ENCODE measurements at places on chromosomes 2 and 18.

DNA sequence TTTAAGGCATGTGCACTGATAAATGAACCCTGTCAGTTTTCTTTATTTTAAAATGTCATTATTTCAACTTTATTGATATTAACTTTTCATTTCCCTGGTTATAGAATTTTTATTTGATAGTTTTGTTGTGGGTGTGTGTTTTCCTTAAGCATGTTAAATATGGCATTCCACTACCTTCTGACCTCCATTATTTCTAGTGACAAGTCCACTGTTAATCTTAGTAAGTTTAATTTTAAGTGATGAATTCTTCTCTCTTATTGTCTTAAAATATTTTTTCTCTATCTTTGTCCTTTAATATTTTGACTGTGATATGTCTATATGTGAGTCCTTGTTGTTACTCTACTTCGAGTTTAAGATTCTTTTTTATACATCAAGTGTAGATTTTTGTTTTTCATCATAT lies 685.7 kb downstream of the GALR1 start:
- no peak for DNase-seq

DNA sequence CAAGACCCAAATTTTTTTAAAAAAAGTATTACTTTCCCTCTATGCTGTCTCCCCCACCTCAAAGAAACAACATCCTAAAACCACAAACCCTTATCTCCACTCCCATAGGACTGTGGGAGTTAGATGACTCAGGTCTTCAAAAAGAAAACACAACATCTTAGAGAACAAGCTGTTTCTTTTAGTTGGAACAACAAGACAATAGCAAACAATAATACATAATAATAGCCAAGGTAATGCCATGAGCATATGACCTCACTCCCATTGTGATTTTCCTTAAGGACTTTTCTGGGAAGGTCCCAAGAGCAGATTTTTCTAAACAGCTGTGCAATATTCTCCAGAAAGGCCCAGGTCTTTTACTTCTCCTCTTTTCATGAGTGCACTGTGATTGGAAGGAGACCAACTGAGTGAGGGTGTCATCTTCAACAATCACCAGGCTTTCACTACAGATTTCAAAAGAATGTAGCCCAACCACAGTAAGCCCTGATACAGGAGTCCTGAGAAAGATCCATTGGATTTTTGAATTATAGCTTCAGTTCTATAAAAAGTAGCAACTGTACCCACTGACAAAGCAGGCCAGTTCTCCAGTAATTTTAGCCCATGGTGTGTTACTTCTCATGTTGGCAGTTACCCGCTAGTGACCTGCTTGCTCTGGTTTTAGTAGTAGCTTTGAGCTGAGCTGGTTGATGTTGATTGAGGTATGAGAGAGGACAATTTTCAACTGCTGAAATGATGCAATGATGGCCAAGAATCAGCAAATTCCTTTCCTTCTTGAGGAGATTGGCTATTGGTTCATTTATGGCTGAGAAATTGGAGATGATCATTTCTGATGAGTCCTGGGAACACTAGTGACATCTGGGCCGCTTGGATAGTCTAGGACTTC lies 144.5 kb upstream of the TCF4 start:
- DNase-seq = no peak

DNA sequence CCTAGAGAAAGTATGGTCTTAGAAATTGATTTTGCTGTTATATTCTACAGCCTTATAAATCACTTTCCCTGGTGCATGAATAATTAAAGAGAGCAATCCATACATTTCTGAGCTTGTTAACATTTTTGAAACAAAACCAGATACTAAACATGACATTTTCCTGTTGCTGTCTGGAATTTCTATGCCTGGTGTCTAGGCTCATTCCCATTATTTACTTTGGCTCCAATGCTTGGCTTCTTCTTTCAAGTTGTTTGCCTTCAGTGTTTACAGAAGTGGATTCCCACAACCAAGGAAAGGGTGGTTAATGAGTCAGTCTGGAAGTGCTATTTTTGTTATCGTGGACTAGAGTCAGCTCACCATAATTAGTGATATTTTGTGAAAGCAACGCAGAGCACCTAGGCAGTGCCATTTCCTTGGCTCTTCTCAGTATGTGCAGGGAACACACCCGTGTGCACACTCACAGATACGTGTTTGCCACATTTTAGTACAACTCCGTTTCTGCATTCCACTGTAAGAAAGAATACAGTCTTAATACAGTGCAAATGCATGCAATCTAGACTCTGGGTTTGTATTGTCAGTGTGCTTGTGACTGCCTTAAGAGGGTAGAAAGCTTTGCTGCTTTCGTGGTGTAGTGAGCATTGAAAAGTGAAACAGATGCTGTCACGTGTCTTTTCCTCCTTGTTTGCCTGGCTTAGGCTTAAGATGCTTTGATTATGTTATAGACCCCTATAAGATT lies 185.0 kb upstream of the RASGRP3 start:
- no peak for DNase-seq

GRCh38 chr18:49228187-49228586 lies 232.3 kb downstream of the DYM start:
- no peak for DNase-seq

GRCh38 chr2:55155764-55156281 lies 76.3 kb downstream of the CLHC1 start:
- DNase-seq = no peak

- no peak for DNase-seq
Measured at GRCh38 chr2:19288291-19288690, 70.1 kb downstream of the OSR1 start.

GRCh38 chr18:63603772-63604171 lies 16.6 kb downstream of the SERPINB13 start:
- no peak for DNase-seq

DNA sequence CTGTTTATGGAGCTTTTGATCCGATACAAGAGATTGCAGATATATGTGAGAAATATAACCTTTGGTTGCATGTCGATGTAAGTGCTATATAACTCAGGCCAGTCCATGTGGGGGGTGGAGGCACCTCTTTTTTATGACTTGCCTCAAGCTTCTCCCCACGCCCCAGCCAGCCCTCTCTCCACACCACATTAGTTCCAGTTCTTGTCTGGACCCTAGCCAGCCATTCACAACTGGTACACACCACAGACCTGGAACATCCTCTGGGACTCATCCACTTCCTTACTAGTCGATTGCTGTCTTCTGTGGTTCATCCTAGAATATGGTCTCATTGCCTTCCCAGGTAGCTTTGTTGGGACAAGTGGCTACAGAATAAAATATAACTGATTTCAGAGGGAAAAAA lies 31.0 kb downstream of the GAD1 start:
- DNase-seq = no peak

- DNase-seq = no peak
Measured at GRCh38 chr18:61435064-61435652, 101.9 kb downstream of the CDH20 start.

DNA sequence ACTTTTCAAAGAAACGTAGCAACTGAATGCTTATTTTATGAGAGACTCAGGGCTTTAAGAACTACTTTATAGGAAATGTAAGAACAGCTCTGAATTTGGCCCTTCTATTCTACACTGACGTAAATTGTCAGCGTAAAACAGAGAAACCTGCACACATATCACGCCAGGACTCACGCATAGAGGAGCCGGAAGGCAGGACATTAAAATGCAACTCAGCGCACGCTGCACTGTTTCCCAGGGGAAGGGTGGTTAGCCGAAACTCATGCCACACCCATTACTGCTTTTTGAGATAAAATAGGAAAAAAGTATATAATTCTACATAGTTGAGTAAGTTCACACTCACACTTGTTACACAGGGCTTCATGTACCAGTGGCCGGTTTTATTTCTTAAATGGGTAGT lies 7.4 kb downstream of the TUBB6 start:
- DNase-seq = no peak

GRCh38 chr2:134139611-134140010 lies 114.3 kb upstream of the MGAT5 start:
- DNase-seq = no peak

All from central memory CD4-positive, alpha-beta T cell (primary cell).